ENCODE measurements at places on chromosomes 4 and X. TPM values are rescaled to one million over a fixed set of nuclear protein-coding genes. Genes with fewer than 3 reads are reported as not detected.

GRCh38 chrX:40174854-40175510 is 77.2 kb upstream of the BCOR start:
- DNase-seq, result peak; percentile 76

DNA sequence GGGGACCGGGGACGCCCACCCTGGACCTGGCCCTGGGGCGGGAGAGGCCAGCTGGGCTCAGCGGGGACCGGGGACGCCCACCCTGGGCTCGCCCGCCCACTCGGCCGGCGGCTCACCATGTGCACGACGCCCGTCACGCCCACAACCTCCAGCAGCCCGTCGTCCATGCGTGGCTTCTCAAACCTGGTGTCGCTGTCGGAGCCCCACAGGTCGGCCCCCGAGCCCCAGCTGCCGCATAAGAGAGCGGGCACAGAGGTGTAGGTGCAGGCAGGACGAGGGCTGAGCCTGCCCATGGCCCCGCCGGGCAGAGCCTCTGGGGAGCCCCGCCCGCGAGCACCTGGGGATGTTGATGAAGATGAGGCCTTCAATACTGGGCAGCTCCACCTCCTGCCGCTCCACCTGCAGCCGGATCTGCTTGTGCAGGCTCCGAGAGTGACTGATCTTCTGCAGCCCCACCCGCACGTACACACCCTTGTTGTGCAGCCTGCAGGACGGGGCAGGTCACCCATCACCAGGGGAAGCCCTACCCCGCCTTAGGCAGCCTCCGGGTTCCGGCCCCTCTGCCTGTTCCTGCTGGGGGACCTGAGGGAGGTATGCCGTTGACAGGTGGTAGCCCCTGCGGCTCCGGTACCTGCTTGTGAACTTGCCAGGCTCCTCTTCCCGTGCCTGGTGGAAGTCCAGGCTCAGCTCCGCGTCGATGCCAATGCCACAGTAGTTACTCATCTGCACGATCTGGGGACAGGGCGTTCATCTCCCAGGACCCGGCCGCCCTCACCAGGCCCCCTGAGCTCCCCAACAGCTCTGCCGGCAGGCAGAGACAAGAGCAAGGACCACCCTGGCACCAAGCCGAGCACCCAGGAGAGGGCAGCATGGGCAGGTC is 11.8 kb downstream of the DGKQ start:
- no peak for DNase-seq

GRCh38 chr4:8280158-8280875 is 10.8 kb downstream of the HTRA3 start:
- no peak for DNase-seq

DNA sequence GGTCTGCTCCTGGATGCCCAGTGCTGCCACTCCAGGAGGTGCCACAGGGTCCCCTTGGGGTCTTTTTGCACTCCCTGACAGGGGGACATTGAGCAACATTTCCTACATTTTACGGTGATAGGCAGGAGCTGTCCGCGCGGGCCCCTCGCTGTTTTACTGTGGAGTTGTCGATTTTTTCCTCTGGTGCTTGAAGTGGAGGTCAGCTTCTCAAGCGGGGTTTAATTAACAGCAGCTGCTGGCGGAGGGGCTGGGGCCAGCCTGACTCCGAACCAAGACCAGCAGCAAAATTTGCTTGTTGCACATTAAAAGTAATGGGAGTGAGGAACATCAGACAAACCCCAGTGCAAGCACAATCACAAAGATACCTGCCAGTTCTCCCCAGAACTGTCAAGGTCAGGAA is 13.2 kb upstream of the SH3TC1 start:
- DNase-seq, result no peak

DNA sequence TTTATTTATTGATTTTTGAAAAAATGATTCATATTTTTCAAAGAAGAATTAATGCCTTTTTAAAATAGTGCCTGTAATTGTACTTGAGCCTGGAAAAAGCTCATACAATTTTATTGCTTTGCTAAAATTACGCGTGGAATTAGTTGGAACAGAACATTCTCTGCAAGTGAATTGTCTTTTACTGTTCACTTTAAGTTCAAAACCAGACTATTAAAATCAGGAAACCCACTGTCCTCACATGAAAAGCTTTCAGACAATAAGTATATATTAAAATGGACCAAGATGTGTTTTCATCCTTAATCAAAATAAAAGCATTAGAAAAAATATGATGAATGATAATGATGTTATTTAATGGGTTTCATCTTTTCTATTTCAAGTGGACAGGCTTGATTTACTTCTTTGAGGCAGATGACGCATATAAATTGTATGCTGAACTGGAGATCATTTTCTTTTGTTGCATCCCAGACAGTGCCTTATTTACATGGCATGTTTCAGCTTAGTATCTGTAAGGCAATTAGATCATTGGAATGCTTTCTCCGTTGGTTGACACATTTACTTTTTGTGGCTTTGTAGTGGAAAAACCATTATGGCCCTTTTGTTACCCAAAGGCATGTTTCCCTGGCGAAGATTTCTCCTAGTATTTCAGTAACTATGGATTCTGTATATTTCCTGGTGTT is 299.0 kb upstream of the MAGEC2 start:
- DNase-seq, result no peak

DNA sequence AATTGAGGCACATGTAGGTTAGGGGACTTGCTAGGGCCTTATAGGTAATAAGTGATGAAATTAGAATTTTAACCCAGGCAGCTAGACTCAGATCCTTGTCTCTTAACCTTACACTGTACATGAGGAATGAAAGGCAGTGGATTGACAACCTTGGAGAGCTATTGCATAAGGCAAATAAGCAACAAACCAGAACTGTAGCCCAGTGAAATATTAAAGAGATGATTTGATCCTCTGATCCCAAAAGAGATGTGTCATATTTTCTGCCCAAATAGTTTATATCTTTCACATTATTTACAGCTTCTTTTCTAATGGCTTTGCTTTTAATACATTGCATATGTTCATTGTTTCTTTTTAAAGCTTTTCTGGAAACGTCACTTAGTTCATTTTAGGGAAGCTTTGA is 252.6 kb downstream of the ANK2 start:
- no peak for DNase-seq

DNA sequence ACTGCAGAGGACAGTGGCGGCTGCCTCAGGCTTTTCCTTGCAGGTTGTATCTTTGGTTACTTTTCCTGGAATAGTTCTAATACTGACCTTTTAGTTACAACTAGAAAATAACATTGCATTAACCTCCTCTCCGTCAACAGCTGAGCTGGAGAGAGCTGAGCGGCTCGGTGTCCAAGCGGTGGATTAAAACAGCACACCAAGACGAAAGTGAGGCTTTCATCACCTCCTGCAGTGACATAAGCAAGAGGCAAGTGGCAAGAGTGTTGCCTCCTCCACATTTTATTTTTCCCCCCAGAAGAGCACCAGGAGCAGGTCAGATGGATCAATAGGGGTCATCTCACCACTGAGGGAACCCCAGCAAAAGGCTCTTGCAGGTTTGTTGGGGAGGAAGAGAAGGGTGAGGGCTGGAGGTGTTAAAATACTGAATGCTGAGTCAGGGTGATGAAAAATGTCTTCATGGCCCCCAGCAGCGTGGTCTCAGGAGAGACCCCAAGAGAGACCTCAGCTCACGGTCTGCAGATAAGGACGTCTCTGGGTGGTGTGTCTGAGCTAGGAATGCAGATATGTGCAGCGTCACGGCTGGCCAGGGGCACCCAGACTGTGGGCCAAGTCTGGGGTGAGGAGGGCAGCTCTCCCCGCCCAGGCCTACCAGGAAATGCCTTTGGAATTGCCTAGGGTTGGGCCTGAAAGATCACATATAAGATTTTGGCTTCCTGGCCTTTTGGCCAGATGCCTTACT is 50.3 kb downstream of the CASP3 start:
- no peak for DNase-seq

DNA sequence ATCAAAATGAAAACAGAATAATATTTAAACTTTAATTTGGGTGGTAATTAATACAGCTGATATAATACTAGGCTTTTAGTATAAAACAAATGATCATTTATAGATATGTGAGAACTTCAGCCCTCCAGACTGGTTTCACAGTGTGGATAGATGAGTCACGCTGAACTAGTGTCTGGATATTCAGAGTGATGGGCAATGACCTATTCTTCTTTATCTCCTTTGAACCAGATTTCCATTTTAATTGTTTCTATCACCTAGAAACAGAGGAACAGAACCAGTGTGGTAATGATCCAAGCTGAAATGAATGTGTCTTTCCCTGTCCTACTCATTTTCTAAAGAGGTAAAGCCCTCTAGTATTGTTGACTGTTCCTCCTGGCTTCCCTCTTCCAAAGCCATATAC is 155.2 kb upstream of the GK2 start:
- no peak for DNase-seq

DNA sequence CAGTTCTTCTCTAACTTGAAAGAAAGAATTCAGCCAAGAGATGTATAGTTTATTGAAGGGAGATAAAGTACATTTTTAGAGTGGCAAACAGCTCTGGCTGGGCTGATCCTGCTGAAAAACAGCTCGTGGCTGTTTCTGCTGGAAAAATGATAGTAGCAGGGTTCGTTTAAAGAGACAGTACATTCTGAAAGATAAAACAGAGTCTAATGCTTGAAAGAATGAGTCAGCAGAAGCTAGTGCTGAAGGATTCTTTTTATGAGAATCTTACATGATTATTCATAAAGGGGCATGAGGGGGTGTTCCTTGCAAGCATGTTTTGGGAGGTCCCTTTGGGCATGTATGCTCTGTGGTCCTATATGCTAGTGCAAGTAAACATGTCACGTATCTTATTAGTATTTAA is 790.0 kb downstream of the PCDH18 start:
- no peak for DNase-seq

DNA sequence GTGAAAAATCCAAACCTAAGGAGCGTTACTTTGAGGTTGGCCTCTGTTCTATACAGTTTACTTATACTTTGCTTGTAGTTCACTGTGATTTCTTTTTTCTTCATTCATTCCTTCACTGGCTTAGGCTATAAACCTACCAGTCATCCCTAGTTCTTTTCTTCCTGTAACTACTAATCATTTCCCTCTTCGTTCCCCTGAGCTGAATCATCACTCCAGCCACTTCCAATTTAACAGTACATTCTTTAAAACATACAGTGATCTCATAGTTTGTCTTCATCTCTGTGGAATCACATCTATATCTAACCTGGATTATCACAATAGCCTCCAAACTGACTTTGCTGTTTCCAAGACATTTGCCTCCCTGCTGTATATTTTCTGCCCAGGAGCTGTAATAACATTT is 25.2 kb upstream of the NPFFR2 start:
- DNase-seq, result no peak

GRCh38 chrX:134760650-134761049 is 102.4 kb upstream of the PLAC1 start:
- no peak for DNase-seq

GRCh38 chrX:48461830-48462229 is 8.2 kb downstream of the SLC38A5 start:
- no peak for DNase-seq

GRCh38 chrX:38138157-38138891 is 82.3 kb downstream of the SRPX start:
- no peak for DNase-seq

DNA sequence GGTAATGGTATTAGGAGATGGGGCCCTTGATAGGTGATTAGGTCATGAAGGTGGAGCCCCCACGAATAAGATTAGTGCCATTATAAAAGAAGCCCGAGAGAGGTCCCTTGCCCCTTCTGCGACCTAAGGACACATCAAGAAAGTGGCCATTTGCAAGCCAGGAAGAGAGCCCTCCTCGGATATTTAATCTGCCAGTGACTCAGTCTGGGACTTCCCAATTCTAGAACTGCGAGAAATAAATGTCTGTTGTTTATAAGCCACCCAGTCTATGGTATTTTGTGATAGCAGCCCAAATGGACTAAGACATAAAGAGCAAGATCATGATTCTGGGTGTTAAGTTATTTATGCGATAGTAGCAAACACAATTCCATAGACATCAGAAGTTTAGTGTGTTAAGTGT is 192.2 kb downstream of the LDB2 start:
- DNase-seq, result no peak

DNA sequence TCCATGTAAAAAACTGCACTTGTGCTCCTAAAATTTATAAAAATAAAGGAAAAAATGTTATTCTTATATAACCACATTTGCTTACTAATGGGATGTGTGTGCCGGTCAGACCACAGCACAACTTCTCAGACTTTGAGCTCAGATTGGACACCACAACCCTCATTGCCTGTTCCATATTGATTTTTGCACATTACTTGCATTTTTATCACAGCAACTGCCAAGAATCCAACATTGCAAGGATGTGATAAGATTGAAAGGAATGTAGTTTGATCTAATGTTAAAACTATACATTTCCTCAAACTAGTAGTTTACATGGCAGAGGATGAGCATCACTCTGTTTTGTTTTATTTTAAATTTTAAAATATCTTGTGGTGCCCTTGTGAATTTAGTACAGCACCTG is 227.8 kb downstream of the KDR start:
- no peak for DNase-seq

GRCh38 chrX:118548841-118549240 is 53.2 kb downstream of the DOCK11 start:
- DNase-seq, result no peak

DNA sequence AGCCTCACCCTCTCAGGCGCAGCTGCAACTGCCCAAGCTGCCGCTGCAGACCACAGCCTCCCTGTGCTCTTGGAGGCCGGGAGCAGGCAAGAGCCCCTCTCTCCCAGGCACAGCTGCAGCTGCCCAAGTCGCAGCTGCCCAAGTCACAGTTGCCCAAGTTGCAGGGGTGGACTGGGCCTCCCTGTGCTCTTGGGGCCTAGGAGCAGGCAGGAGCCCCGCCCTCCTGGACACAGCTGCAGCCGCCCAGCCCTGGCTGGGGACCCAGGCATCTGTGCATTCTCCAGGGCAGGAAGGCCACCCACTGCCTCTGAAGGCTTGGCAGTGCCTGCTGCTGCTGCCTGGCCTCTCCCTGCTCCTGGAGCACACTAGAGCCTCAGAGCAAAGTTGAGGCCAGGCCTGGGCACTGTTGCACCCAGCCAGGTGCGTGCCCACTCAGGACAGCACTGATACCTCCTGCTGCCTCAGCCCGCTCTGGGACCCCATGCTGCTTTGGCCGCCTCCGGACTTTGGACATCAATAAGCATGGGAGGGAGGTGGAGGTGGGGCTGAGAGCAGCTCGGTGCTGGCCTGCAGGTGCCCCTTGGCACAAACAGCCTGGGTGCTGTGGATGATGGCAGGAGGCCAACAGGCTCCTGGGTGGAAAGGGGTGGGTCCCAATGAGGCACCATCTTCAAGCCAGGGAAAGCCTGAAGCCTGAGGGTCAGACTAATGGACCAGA is 247.5 kb downstream of the PDGFC start:
- no peak for DNase-seq

DNA sequence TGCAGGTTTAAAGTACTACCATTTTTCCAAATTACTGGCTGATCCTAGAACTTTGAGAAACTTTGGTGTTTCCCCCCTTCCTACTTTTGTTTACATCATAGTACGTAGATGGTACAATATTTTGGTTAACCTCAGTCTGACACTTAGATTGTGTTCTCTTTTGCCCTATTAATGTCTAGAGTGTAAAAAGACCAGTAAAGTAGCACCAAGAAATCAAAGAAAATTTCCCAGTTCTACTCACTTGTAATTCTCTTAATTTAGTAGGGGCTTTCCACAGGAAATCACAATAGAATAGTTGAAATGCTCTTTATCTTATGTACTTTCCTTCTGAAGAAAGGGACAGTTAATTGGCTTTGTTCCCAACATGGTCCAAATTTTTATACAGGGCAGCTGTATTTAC is 51.6 kb downstream of the NFKB1 start:
- DNase-seq, result no peak

SPANXA2 gene
- not detected for total RNA-seq

EFHC2 gene
- 0.17 TPM for total RNA-seq

NXF2 gene
- total RNA-seq, result not detected

FAM149A gene
- 16.4 TPM for total RNA-seq

DNAAF6 gene
- total RNA-seq, result not detected

HSFX1 gene
- total RNA-seq, result 1.4 TPM

FGF5 gene
- not detected for total RNA-seq

GAGE12F gene
- total RNA-seq, result not detected

LGI2 gene
- total RNA-seq, result 0.84 TPM

GAK gene
- total RNA-seq, result 138 TPM
